Stimulated activated CD4-positive, alpha-beta T cell treated with anti-CD3 and anti-CD28 coated beads, Interleukin-4, amount 100 ng/mL, for 24 hours (primary cell): ENCODE measurements at places on chromosomes 4 and X.

GRCh38 chr4:122959981-122960610 lies 37.7 kb upstream of the NUDT6 start:
- DNase-seq = no peak

GRCh38 chr4:144291164-144291563 lies 150.6 kb upstream of the GYPA start:
- DNase-seq = no peak

DNA sequence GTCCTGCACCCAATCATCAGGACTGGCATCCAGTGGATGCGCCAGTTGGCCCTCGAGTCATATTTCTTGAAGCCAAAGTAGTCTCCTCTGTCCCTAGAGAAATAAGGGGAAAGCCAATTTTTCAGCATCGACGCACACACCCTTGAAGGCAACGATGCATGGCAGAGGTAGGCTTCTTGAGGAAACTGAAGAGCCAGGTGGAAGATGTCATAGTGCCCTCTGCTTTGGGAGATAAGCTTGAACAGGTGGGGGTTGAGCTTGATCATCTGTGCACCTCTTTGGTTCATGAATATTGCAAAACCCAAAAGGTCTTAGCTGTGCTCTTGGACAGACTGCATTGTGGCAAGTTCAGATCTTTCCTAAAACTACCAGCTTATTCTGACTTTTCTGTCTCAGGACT lies 34.6 kb upstream of the WDR1 start:
- no peak for DNase-seq

DNA sequence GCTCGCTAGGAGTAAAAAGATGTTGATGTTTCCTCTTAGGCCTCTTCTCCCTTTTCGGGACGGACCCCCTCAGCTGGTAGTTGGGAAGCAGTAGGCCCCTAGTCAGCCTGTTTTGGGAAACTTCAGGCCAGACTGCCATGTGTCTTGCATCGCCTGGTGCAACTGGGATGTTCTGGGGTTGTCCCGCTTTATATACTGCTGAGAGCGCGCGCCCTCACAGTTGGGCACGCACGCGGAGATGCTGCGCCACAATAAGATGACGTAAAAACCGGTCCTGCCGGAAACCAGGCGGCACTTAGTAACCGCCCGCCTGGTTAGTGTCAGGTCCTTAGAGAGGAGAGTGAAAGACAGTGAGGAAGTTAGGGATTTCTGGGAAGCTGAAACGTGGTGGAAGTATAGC lies 231.3 kb upstream of the CT83 start:
- DNase-seq = no peak

DNA sequence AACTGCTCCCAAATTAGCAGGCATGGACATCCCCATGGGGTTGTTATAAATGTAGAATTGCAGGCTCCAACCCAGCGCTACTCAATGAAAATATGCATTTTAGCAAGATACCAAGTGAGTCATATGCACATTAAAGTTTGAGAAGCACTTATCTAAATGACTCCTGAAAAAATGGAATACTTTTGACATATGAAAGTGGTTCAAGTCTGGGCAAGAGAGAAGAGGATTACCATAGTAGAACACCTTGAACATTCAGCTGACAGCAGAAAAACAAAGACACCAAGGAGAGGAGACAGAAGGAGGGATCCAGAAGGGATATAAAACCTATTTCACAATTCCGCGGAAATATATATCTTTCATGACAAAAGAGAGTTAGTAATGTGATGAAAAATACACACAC lies 63.2 kb upstream of the CT83 start:
- DNase-seq = no peak

DNA sequence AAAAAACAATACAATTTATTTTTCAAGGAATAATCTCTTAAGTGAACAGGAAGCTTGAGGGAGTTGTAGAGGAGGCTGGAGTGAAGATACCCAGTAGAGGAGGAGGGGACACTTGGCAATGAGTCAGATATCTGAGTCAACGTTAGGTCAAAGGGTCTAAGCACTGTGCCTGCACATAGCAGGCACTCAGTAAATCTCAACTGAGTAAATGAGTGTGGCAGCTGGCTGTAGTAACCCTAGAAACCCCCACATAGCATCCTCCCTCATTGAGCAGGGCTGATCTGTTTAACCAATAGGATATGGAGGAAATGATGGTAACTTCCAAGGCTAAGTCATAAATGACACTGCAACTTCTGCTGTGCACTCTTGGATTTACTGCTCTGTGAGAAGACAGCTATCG lies 186.0 kb upstream of the FAM241A start:
- no peak for DNase-seq

DNA sequence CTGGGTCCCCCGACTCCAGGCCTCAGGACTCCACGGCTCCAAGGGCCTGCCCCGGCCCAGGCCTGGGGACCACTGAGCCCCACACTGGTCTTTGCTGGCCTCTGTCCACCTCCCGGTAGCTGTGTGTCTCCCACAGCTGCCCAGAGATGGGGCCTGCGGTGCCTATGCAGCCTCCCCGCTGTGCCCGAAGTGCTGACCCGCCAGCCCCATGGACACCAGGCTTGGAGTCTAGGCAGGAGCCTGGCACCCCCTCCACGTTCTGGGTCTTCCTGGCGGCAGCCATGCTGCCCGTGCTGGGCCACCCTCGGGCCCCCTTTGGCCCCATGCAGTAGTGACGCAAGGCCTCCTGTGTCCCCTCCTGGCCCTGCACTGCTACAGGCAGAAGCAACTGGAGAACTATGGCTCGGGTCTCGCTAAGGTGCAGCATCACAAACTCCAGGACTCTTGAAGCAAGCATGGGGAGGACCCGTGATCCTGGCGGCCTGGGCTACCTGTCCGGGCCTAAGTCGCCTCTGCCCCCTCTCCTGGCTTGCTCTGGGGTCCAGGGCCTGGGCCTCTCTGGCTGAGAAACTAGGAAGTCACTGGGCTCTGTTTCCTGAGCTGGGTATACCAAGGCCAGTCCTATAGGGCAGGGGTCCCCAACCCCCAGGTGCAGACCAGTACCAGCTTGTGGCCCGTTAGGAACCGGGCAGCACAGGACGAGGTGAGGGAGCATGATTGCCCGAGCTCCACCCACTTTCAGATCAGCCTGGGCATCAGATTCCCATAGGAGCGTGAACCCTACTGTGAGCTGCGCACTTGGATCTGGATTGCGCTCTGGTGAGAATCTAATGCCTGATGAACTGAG lies 917 bp downstream of the MYL5 start:
- DNase-seq = no peak

DNA sequence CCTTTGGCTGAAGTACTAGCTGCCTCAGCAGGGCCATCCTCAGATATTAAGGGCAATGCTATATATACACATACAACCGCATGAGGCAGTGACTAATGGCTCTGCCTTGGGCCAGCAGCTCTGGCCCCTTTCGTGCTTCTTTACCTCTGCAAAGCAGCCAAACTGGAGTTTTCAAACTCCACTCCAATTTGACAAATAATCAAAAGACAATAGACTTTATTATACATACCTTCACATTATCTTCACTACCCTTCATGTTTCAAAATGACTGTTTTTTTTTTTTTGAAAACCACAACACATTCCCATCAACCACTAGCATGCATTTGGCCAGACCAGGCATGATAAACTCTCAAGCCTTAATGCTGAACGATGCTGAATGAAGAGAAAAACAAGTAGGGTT lies 187.7 kb downstream of the ENOX2 start:
- no peak for DNase-seq

DNA sequence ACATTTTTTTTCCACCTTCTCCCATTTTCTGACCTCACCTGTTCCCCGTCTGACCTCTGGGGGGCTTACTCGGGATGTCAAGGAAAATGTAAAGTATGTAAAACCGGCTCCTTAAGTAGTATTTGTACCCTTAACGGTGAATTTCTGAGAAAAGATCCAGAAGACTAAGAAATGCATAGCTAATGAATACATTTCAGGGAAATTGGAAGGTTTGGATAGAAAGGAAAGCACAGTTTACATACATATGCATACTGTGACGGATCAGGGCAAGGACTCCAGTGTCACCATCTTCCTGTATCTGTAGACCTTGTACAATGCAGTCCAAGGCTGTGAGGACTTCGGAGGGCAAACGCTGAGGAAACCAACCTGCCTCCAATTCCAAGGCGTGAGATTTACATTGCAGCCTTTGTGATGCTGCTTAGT lies 2185.9 kb upstream of the TENM3 start:
- no peak for DNase-seq

DNA sequence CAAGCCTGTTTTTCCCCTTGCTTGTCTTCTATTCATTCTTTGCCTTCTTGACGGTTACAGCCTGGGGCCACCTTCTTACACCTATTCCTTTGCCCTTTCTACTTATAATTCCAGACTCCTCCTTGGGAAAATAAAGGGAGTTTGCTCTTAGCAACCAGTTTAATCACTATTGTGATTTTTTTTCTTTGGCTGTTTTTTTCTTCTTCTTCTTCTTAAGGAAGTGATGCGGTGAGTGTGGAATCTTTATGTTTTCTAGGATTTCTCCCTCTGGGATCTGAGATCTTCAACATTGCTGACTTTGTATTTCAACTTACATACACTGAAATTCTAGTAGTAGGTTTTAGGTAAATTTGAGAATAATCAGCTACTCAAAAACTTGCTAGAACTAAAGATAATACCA lies 1.1 kb upstream of the KLHL13 start:
- no peak for DNase-seq

- DNase-seq = no peak
Observed at GRCh38 chr4:113452868-113453620, 308.5 kb downstream of the CAMK2D start.

DNA sequence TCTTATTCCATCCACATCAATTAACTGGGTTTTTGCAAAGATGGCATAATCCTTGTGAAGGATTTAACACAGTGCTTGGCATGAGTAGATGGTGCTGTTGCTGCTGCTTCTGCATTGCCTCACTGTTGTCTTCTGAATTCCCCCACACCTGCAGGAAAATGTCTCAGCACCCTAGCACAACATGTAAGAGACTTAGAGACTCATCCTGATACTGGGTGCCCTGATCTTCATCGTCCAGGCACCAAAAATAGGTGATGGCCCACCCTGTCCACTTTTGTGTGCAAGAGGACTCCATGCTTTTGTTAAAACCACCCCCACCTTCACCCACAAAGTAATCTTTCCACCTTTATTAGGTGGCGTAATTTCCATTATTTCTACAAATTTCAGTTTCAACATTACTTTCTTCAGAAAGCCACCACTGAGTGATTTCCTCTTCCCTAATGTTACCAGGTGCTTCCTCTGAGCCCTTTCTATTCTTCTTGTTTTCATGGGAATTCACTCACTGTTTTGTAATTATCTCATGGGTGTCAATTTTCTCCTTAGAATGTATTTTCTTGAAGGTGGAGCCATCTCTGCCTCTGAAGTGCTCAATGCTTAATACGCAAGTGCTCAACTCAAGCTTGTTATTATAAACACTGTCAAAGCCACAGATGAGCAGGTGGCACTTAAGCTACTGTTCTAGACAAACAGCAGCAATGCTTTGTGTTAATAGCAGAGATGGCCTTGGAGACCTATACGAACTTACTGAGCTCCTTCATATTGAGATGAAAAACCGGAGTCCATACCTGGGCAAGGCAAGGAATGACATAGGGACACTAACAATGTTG lies 89.5 kb downstream of the HS3ST1 start:
- no peak for DNase-seq

DNA sequence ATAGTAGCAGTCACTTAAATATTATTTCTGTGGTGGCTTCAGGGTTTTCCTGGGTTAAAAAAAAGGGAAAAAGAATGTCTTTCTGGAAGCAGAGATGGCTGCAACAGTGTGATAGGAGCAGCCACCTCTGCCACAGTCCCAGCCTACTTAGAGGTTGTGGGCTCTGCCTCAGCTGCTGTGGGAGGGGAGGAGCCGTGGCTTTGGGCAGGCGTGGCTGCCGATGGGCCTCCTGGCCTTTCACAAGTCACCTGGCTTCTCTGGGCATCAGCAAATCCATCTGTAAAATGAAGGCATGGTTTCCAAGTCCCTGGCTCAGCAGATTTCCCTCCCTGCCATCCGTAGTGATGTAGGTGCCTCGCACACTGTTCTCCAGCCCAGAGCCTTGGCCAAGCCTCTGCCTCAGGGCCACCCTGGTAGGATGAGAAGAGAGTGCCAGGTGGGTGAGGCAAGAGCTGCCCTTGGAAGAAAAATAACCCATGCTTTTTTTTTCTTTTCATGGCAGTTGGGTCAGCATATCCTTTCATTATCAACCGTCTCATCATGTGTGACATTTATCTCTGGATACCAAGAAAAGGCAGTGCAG lies 66.1 kb downstream of the PTTG2 start:
- no peak for DNase-seq

DNA sequence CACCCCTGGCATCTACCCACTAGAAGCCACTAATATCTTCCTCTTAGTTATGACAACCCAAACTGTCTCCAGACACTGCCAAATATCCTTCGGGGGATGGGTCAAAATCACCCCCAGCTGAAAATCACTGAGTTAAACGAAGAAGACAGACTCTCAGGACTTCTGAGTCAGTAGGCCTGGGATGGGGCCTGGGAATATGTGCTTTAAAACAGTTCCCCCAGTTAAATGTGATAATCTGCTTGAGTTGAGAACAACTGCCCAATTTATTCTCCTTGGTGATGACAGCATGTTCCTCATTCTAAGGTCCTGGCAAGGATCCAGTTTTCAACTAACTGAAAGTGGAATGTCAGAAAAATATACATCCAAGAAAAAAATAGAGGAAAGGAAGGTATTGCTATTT lies 52.4 kb downstream of the CBLL2 start:
- DNase-seq = no peak

DNA sequence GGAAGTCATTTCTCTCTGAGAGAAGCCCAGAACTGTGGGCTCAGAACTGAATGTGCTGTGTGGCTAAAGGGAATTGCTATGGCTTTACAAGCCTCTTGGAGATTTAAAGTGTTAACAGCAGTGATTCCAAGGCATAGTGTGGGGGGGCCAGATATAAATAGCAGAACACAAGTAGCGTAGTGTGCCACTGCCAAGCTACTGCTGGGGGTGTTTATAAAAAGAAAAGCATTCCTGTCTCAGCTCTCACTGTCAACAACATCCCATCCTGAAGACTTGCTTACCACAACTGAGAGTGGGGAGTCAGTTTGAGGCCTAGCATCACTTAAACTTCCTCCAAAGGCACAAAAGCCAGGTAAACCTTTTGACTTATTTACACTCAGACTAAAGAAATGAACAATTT lies at the start of gene ART3:
Gene ART3 (plus strand): TSS at position 242 of the 400 bp plus-strand sequence. CDS start 1,181 bp downstream, outside the sequence.
- DNase-seq = no peak

- no peak for DNase-seq
Observed at GRCh38 chr4:98573791-98574190, 84.6 kb downstream of the TSPAN5 start.

GRCh38 chr4:76066546-76066945 lies 8.0 kb upstream of the ART3 start:
- DNase-seq = no peak

- no peak for DNase-seq
Observed at GRCh38 chr4:155667568-155668511, 1.2 kb downstream of the GUCY1A1 start.

GRCh38 chr4:168683595-168683994 lies 186.7 kb downstream of the PALLD start:
- no peak for DNase-seq

- DNase-seq = no peak
Observed at GRCh38 chr4:158808399-158808798, 39.6 kb downstream of the FNIP2 start.

DNA sequence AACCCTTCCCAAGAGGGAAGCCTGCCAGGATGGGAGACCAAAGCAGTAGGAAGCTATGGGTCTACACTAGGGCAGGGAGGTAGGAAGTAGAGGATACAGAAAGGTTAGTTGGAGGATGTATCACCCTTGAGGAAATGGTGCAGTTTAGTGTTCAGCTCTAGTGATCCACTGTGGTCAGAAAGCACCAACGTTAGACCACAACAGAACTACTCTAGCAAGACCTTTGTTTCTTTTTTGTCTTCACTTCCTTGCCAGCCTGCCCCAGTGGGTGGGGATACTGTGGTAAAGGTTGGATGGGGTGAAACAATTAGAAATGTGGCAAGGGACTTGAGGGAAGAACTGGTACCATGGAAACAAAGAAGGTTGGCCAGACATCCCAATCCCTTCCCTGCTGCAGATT lies 83.3 kb downstream of the DDIT4L start:
- DNase-seq = no peak
